ENCODE measurements at places on chromosomes 1 and 21.

DNA sequence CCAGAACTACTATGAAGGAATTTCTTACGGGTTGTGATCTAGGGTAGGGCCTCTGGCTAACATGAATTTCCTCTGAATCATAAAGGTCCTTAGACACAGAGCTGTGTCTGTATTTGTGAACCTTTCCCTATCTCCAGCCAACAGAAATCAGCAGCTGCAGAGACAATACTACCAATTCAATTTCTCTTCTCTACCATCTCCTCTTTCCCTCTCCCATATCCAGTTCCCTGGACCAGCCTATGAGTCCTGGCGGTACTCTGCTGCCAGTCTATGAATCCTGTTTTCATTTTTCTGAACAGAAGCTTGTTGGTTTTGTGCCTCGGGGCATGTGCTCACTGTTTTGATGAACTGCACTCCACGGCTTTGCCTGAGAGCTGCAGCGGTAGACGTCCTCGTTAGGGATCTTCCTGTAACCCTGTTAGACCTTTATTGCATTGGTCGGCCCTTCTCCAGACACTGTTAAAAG is 458.0 kb upstream of the VAMP3 start:
- DNase-seq = no peak

- DNase-seq = no peak
Observed at GRCh38 chr1:63435161-63435560, 67.7 kb downstream of the ALG6 start.

DNA sequence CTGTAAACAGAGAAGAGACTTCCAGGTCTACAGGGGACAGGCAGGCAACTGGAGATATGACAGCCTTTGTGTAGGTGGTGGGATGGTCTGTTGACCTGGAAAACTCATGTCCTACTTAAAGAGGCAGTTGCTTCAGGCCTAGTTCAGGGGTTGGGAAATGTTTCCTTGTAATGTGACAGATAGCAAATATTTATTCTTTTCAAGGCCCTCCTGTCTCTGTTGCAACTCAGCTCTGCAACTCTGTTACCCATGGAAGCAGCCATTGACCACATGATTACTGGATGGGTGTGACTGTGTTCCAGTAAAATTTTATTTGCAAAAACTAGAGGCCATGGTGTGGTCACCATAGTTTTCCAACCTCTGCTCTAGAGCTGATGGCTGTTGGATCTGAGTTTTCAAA is 341.9 kb downstream of the PTBP2 start:
- no peak for DNase-seq

DNA sequence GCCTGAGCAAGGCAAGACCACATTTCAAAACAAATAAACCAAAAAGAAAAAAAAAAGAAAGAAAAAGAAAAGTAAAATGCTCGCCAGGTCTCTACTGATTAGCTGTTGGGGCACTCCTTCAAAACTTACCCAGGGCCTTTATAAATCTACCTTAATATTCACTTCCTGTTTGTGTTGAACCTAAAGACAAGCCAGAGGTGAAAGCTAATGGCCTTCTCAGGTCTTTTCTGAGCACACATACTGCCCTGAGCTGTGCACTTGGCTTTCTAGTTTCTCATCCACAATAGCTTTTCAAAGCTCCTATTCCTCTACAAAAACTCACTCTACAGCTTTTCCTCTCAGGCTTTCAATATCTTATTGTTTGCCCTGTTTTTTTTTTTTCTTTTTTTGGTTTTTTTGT is 50.5 kb downstream of the RNF115 start:
- no peak for DNase-seq

DNA sequence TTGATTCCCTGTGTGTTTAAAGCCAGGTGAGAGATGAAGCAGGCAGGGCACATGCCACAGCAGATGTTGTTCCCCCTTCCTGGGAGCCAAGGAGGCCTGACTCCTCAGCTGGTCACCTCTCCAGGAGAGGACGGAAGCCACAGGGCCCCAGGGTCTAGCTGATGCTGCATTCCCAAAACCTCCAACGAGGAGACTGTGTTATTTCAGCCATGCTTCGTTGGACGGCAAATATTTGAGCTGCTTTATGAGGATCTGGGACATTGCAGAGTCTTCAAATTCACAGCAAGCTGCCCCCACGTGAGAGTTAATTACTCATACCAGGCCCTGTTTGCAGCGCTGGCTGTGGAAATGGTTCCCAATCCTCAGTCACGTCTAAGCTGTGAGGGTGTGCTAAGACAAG is 85.3 kb downstream of the CDC7 start:
- no peak for DNase-seq

DNA sequence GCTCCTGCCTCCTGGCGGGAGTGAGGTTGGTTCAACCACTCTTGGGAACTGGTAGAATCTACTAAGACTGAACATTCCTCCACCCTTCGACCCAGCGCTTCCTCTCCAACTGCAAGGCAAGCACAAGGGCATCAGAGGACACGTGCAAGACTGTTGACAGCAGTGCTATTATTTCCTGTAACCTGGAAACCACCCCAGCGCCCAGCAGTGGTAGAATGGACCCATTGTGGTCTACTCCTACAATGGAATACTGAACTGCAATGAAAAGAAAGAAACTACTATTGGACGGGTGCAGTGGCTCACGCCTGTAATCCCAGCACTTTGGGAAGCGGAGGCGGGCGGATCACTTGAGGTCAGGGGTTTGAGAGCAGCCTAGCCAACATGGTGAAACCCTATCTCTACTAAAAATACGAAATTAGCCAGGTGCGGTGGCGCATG is 33.0 kb upstream of the TARDBP start:
- DNase-seq = no peak

GRCh38 chr21:22351076-22351475 is 1352.9 kb downstream of the NCAM2 start:
- DNase-seq = no peak

GRCh38 chr1:87535551-87535950 is 206.9 kb downstream of the LMO4 start:
- DNase-seq = no peak

GRCh38 chr21:14569026-14569621 is 23.0 kb upstream of the SAMSN1 start:
- DNase-seq = no peak

DNA sequence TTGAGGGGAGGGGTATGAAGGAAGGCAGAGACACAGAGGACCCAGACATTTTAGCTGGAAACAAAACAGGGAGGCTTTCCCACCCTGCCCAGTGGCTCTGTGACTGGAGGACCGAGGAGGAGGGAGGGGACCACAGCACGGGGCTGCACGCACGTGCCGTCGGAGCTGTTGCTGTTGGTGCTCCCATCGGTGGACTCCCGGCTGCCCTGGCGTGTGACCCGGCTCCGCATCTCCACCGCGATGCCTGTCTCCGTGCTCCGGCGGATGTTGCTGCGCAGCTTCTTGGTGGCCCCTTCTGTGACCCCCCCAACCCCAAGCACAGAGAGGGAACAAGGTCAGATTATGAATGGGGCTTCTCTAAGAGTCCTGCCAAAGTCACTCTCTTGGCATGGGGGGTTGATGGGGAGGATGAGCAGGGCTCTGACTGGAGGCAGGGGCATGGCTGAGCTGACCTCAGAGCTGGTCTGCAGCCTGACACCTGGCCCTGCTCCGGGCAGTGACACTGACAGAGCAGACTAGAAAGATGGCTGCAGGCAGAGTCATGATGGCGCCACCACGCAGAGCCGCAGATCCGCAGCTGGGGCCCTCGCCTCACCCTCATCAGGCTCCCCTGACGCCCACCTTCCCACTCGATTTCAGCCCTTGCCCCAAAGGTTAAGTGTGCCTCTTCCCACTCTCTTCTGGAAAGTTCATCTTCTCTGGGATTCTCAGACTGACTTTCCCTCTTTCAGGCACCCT is 29.6 kb downstream of the RIMS3 start:
- DNase-seq = no peak

- DNase-seq = no peak
Observed at GRCh38 chr1:154958681-154959425, 2.7 kb downstream of the PYGO2 start.

- no peak for DNase-seq
Observed at GRCh38 chr1:151486557-151486956, 24.6 kb upstream of the CGN start.

DNA sequence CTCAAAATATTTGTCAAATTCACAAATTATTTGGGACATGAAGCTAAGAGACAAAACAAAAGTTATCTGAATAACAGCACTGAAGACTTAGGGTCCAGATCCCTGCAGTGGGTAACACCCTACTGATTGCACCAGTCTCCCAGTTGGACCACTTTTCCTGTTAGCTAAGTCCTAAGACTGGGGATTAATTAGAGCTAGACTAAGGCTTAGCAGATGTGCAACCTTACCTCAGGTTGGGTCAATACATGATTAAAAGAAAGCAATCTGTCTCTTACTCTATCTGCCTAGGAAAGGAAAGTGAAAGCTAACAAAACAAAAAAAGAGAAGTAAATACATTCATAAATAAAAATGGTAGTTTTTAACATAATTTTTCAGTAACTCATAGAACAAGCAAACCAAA is 737.2 kb upstream of the CHRM3 start:
- no peak for DNase-seq

DNA sequence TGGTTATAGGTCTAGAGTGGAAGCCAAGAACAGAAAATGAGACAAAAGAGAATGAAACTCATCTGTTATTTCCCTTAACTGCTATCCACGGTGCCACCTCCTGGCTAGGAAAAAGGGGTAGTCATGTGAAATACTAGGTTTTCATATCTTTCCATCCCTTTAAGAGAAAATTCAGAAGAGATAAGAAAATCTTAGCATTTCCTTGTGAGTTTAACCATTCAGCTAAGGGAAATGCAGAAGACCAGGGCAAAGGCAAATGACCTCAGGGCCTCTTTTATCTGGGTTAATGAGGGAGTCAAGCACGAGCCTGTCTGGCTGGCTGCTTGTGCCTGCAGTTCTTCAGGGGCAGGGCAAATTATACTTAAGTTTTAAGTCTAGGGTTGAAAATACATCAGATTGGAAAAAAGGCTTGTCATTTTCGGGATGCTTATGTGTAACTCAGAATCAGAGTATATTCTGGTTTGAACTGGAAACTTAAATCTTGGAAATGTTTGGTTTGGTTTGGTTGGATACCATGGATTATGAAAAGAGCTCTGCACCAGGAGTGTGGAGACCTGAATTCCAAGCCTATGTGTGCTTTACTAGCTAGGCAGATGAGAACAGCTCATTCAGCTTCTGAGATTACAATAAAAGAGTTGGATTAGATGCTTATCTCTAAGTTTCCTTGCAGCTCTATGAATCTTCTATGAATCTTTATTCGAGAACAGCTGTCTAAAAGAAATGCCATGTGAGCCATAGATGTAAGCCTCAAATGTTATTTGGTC is 19.9 kb downstream of the NIBAN1 start:
- DNase-seq = no peak

GRCh38 chr1:67683766-67684525 is 1.1 kb upstream of the GADD45A start:
- no peak for DNase-seq

- peak; percentile 85 for DNase-seq
Observed at GRCh38 chr1:173414136-173414535, 63.0 kb upstream of the PRDX6 start.

DNA sequence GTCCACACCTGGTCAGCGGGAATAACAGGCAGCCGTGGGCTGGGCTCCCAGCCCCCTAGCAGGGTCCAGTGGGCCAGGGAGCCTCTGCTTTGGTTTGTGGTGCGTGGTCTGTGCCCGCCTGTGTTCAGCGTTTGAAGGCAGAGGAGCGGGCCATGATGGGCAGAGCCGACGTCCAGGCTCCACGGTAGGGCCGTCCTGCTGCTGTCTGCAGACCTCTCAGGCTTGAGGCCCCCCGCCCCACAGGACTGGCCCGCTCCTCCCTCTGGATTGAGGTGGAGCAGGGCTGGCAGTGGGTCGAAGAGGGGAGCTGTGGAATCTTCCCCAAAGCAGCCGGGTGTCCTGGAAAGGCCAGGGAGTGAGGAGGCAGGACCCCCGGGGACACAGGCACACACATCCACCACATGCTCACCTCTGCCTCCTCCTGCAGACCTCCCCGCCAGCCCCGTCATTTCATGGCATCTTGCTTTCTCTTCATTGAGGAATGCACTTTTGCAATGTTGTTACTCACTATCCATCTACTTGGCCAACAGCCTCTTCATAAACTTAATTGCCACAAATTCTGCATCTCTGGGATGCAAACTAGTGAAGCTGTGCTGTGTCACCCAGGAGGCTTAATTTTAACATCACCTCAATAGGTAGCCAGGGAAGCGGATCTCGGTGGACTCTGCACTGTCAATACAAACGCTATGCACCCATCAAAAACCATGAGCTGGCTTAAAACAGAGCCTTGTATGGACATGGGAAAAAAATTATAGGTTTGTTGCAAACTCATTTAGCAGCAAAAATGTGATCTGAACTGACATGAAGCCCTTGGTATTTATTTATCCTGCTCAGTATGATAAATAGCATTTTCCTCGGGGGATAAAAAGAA is 85.9 kb downstream of the PDE9A start:
- DNase-seq = no peak

GRCh38 chr21:17925000-17925610 is 105.9 kb upstream of the C21orf91 start:
- peak; percentile 42 for DNase-seq

DNA sequence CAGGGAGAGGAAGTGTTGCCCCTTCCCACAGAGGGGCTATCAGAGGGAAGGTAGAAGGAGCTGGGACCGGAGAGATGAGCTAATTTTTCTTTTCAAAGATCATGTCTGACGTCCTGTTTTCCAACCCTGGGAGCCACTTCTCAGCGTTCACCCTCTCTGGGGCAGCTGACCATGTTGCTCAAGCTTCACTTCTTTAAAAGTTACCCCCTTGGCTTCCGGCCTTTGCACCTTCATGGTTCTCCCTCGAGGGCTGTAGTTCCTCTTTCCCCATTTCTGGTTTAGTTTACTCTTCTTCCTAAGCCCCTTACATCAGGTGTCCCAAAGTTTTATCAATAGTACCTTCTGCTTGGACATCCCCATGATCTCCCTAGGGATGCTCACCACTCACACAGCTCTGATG is 23.8 kb upstream of the CSF1 start:
- DNase-seq = no peak

DNA sequence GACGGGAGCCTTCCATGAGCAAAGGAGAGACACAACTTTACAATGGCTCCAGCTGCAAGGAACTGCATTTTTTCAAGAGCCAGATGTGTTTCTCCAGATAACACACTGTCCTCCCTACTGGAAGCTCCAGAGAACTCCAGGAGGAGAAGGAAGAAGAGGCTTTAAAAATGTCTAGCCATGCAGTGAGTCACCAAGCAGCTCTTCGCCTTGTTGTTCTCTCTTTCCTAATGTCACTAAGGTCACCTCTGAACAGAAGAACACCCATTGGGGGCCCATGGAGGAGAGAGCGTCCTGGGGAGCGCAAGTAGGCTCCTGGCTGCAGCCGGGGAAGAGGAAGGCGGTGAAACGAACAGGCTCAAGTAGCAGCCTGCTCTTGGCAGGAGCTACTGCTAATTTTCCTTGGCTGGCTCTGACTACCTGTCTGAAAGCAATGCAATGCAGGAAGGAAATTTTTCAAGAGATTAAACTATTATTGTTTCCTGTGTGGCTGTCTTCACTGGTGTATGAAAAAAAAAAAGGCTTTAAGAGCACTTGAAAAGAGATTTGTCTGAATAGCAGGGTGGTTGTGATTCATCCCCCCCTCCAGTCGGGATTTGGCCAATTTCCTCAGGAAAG is 321.9 kb downstream of the SETD4 start:
- no peak for DNase-seq

- no peak for DNase-seq
Observed at GRCh38 chr1:180542113-180542837, 16.5 kb upstream of the OVAAL start.

GRCh38 chr21:45809421-45809820 is 165.9 kb downstream of the PCBP3 start:
- DNase-seq = no peak
